ENCODE measurements at places on chromosomes 16 and 17.

DNA sequence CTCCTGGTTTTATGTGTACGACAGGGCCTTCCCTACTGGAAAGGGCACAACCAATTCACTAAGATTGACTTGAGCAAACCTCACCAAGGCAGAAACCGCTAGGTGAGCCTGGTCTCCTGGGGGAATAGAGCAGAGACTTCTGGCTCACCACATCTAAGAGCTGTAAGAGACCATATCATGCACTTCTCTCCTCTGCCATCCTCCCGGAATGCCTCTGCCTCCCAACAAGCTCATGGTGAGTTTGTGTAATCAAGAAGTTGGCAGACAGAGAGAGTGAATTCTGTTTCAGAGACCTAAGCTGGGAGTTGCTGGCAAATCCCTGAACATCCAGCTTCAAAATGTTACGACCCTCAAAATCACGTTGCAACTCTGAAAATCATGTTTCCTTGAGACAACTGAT lies 154.8 kb downstream of the SLC39A11 start:
- DNase-seq, result no peak

DNA sequence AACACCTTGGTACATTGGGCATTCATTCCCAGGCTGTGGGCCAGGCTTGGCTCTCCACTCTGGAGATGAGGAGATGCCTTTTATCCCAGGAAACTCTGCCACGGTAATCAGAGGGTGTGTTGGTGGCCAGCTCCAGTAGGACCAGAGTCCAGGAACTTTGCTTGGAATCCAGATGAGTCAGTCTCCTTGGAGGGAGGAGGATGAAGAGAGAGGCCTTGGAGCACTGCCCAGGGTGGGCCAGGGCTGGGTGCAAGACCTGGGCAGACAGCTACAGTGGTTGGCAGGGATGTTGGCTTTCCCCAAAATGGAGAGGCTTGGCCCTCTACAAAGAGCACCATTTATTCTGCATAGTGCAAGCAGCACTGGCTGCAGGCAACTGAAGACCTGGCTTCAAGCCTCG lies 209.0 kb downstream of the RGS9 start:
- no peak for DNase-seq

DNA sequence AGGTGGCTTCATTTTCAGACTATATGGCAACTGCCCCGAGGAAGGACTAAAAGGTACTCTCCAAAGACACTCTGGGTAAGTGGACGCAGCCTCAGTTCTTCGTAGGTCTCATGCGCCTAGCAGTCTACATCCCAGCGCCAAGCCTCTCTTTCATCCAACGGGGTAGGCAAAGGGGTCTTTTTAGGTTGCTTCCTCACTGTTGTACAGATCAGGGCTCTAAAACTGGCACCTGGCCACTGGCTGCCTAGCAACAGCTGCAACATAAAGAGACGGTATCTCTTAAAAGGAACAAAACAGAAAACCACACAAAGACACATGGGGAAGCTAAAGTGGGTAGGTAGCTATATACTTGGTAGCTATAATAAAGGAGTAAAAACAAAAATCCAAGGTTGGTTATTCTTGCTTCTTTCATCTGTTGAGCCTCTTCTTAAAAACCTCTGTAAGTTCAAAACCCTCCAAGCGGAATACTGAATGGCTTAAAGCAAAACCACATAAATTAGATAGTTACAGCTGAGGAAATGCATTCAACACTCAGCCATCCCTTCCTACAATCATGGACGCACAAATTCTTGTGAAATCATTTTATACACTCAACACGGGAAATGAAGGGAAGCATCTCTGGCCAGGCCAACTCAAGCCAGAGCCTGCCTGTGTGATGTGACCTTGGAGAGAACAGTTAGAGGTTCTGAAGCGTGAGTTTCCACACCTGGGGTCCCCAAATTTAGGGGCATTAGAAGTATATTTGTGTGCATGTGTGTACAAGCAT lies 22.7 kb downstream of the CYTH1 start:
- peak; percentile 92 for DNase-seq

DNA sequence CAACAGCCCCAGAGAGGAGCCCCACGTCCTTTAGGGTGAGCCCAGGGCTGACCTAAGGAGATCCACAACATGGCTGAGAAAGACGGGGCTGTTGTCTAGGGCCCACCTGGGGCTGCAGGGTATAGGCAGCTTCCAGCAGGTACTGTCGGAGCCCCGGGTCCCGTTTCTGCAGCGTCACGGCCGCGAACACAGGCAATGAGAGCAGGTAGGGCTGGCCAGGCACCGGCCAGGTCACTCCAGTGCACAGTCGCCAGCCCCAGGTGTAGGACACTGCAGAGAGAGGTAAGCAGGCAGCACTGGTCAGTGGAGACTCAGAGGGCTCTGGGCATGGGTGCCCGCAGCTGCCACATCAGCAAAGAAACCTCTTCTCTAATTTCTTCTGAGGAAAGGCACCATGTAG lies 115.2 kb downstream of the LITAF start:
- no peak for DNase-seq

GRCh38 chr16:48101069-48101674 lies 54.6 kb downstream of the ABCC12 start:
- DNase-seq, result no peak
